Stimulated activated CD4-positive, alpha-beta T cell treated with anti-CD3 and anti-CD28 coated beads, Interleukin-1b, Interleukin-23, amount 100 ng/mL, for 4 hours (primary cell): ENCODE measurements at places on chromosomes 3 and 15.

- DNase-seq = no peak
These were observed 727.2 kb upstream of the CFAP20DC start for GRCh38 chr3:59777066-59777465.

GRCh38 chr3:42704136-42704841 lies 1.7 kb upstream of the HHATL start:
- DNase-seq = no peak

GRCh38 chr3:32229565-32229964 lies 8.9 kb upstream of the CMTM8 start:
- DNase-seq = no peak

DNA sequence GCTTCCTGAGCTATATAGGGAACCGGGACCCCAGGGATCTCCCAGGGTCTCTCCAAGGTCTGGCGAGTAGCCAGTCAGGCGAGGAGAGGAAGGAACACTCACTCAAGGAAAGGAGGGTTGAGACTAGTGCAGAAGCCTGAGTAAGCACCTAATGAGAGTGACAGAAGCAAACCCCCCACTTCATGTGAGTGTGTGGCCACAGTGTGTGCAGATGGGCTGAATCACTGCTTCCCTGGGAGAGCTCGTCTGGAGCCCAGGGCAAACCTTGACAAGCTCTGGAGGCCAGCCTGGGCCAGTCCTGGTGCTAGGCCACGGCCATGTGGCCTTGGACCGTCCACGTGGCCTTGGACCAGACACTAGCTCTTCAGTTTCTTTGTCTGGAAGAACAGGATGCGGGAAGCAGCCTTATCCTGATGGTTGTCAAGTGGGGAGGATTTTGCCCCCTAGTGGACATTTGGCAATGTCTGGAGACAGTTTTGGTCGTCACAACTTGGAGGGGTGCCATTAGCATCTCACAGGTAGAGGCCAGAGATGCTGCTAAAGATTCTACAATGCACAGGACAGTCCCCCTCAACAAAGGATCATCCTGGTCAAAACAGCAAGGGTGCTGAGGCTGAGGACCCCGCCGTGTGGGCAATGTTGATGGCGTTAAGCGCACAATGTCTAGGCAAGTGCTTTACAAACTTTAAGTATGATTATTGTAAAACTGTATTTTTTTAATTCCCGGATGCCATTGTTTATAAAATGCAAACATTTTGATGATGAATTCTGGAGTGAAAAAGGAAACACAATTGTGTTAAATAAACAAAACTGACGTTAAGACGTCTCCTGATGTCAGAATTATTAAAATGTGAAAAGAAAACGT lies 34.8 kb upstream of the CTSH start:
- DNase-seq = no peak

DNA sequence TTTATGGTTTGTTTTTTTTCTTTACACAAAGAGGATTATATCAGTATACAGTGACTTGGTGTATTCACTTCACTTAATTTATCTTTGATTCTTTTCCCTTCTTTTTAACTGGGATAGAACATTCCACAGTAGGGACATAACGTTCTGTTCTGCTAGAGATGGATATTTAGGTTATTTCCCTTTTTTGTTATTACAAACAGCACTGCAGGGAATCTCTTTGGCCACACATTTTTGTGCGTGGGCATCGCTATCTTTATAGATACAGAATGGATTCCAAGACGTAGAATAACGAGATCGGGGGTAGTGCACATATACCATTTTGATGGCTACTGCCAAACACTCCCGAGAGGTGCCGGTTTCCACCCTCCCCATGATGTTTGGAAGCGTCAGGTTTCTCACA lies 44.8 kb downstream of the PXYLP1 start:
- no peak for DNase-seq

GRCh38 chr3:12729051-12729651 lies 29.9 kb downstream of the TMEM40 start:
- no peak for DNase-seq

- no peak for DNase-seq
These were observed 31.9 kb downstream of the ZNF385D start for GRCh38 chr3:21718943-21719591.

GRCh38 chr15:70258369-70259027 lies 160.8 kb upstream of the TLE3 start:
- peak; percentile 48 for DNase-seq

- no peak for DNase-seq
These were observed 12.1 kb downstream of the B3GNT5 start for GRCh38 chr3:183265157-183265642.

- DNase-seq = no peak
These were observed 54.6 kb downstream of the TRANK1 start for GRCh38 chr3:36890261-36890660.

DNA sequence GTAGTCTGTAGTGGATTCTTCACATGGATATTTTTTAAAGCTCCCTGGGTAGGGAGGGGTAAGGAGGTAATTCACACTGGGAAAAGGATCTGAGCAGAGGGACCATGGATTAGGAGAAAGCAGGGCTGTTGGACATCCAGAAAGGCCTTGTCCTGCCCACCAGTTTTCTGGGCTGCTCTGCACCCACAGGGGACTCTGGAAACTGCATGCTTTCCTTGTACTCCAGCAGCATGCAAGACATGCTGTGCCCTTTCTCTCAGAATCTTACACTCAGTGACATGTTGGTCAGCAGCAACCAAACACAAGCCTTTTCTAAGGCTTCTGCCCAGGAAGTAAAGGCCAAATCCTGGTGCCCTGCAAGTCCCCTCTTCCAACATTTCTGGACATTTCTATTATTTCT lies 2.5 kb upstream of the FBN1 start:
- DNase-seq = no peak

DNA sequence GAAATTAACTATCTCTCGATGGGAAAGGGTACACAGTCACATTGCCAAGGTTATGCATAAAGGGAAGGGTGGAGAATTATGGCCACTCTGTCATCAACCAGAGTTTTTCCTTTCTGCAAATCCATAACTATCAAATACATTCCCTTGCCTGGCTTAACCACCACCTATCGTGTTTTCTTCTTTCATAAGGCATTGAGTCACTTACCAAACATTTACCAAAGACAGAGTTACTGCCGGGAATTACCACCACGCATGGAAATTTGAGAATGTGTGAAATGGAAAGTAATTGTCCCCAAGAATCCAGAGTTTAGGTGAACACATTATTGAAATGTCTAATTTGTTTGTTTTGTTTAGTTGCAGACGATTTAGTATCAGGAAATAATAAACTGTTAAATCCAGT lies 134.3 kb upstream of the LRRN1 start:
- DNase-seq = no peak

GRCh38 chr3:194034346-194035336 lies 101.3 kb upstream of the HES1 start:
- no peak for DNase-seq

GRCh38 chr15:39417366-39418134 lies 163.3 kb upstream of the THBS1 start:
- no peak for DNase-seq

GRCh38 chr3:110755345-110755744 lies 316.3 kb upstream of the NECTIN3 start:
- DNase-seq = no peak

DNA sequence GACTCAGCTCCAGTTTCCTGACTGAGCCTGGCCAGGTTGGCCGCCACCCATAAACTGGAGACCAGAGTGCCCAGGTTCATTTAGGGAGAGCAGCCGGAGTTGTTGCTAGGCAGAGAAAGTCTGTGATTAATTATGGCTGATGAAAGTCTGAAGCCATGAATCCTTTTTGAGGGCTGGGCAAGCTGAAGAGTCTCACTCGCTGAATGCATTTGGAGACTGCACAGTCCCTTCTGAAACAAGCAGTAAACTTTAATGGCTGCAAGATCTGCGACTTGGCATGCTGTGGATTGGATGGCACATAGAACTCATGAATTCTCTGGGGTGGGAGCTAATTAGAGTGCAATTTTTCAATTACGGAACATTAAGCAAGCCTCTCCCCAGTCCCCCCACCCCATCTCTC lies 282.1 kb downstream of the RPLP1 start:
- DNase-seq = no peak

DNA sequence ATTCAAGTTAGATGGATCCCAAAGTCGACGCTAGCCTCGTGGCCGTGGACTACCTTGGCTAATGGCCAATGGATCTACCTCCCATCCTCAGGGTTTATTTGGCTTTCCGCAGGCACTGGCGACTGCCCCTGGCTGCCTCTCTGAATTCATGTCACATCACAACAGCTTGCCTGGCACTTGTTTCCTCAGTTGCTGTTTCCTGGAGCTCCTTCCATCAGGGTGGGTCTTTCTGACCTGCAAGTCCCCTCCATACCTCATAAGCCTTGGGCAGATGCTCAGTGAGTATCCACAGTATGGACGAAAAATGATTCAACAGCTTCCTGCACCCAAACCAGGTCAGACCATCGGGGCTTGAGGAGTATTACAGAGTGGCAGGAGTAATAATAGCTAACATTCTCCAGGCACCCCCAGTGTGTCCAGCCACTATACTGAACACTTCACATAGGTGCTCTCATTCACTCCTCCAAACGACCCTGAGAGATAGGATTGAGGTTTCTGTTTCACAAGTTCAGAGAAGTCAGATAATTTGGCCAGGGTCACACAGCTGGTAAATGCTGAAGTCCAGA lies 311.5 kb downstream of the TLE3 start:
- no peak for DNase-seq

DNA sequence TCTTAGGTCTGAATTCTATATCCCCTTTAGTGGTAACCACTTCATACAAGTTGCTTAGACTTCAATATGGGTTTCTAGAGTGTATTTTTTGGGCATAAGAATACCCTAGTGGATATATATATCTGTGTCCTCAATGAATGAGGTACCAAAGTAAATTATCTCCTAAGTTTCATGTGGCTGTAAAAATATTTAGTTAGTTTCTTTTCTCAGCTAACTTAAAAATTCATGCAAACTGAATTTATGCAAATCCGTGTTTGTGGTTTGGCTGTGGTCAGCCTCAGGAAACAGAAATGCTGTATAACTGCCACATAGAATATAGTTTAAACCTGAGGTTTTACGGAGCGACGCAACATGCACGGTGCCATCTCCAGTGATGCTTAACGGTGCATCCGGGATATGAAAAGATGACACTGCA lies 80.3 kb downstream of the PEX5L start:
- DNase-seq = no peak

GRCh38 chr15:42915654-42916315 lies 4.8 kb downstream of the TTBK2 start:
- no peak for DNase-seq

- no peak for DNase-seq
These were observed 49.7 kb upstream of the ATOSA start for GRCh38 chr15:52728899-52729298.

DNA sequence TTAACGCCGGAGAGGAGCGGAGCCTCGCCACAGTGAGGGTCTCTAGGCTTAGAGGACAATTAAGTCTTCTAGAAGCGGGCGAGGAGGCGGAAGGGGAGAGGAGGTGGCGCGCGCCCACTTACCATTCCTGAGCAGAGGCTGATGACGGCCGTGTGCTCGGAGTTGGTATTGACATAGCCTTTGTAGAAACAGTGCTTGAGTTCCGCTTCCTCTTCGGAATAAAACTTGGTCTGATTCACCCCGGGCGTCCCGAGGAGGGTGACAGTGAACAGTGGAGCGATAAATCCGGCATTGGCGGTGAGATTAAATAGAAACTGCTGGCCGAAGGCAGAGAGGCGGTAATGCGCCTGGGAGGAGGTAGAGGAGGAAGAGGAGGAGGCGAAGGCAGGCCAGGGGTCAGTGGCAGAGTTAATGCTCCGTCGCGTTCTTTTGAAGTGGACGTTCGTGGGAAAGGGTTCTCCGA lies 1.3 kb downstream of the ADAMTS9 start:
- no peak for DNase-seq

- DNase-seq = no peak
These were observed at the start of gene CTXN2 for GRCh38 chr15:48191574-48192225. Gene CTXN2 (plus strand): TSS chr15:48191665. CDS start chr15:48201301, 9,636 bp downstream.

GRCh38 chr15:79724804-79725203 lies 172.0 kb downstream of the MTHFS start:
- DNase-seq = no peak

DNA sequence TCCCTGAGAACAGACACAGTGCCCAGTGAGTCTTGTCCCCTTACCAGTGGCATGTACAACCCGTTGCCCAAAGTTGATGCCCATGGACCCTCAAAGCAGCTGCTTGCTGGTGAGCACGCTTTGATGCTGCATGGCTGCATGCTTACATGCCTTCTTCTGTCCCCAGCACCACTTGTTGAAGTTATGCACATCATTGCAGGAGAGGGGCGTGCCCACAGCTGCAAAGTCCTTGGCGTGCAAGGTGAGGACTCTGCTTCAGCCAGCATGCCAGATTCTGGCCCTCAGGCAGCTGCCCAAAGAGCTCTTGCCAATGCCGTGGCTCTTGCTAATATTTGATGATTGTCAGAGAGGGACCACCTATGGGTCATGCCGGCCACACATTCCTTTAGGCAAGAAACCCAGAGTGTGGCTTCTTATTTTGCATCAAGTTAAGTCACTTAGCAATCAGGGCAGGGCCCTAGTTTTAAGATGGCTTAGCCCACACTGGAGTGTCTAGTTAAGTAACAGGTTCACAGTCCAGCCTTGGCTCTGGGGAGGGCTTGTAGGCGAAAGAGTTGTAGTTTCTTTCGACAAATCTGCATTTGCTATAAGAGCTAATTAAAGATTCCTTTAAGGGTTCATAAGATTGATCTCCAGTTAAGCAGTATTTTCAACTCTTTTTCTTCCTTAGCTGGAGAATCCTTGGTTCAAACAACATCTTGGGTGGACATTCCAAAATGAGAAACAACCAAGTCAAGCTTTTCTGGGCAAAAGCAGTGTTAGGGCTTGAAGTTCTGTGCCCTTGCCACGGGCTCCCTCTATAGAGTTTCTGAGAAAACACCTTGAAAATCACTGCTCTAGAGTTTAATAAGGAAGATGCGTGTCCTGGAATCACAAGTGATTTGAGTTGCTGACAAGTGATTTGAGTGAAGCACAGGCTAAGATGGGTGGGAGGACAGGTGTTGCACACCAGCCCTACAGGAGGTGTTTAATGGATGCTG lies 128.6 kb downstream of the SLCO3A1 start:
- DNase-seq = no peak

DNA sequence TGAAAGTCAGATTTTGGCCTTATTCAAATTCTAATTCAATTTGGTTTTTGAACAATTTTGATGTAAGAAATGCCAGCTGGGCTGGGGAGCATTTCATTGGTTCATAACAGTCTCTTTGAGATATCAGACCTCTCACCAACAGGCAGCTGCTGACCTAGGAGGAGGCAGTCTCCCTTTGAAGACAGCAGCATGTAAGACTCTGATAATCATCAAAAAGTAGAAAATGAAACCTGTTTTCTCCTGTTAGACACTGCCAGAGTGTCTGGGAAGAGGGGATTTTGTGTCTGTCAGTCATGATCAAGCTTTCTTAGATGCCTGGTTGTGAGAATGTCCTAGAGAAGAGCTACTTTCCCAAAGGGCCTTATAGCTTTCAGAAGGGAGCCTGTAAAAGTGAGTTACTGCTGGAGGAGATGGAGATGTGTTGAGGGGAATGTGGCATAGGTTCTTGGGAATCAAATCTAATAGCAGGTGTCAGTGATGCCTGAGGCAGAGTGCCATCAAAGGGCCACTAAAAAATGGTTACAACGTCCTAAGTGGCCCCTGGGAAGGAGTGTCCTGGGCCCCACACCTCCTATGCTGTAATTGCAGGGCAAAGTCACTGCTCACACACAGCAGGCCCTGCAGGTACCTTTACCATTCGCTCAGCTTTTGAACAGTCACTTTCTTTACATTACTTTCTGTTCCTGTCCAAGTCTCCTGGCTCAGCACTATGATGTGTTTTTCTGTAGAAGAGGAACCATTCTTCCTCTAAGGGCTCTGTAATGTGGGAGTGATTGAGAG lies 43.1 kb downstream of the FSTL1 start:
- DNase-seq = no peak
